Stimulated activated CD4-positive, alpha-beta T cell treated with anti-CD3 and anti-CD28 coated beads, TNF-alpha, amount 100 ng/mL, for 24 hours (primary cell): ENCODE measurements at places on chromosomes 7 and 10.

DNA sequence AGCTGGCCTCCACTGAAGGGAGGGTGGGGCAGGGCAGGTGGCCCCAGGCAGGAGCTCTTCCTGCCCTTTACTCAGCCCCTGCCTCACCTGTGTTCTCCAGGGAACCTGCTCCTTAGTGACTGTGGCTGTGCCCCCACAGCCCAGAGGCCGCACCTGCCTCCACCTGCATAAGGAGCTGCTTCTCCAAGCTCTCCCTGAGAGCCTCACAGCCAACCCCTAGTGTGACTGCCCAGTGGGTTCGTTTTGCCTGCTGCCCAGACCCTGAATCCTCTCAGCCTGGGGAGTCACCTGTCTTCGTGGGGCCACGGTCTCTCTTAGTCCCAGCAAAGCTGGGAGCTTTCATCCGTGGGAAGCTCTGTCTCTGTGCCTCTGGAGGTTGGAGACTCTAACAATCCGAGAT lies 94.4 kb downstream of the GLRX3 start:
- DNase-seq: no peak

DNA sequence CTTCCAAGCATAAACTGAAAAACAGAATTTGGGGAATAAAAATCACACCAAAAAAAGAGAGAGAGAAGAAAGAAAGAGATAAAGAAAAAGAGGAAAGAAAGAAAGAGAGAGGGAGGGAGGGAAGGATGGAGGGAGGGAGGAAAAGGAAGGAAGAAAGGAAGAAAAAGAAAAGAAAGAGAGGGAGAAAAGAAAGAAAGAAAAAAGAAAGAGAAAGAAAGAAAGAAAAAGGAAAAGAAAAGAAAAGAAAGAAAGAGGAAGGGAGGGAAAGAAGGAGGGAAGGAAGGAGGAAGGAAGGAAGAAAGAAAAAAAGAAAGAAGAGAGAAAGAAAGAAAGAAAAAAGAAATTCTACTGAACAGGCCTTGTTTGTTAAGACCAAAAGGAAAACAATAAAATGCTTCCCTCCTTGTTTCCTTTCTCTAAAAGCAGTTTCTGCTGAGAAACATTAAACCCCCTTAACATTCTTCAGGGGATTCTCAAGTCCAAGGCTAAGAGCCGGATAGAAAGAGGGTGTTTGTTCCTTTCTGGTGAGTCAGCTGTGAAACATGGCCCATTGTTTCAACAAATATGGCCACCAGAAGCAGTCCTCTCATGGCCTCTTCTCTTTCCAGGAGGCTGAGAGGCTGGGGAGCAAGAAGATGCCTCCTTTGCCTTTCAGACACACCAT lies 46.9 kb upstream of the GPAM start:
- no peak for DNase-seq

DNA sequence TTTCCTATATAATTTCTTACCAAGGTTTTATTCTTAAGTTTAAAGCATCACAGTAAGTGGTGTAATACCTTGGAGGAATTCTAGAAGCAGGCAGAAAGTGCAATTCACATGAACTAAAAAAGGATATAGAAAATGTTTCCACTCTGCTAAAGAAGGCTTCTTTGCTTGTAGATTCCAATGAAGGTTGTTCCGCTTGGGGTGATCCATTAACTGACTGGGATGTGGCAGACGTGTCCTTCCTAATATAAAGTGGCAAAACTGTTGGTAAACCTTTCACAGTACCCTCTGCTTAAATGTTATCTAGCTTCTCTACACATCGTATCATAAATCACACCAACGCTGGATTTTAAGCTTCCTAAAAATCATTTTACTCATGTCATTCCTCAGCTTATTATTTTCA lies 2.3 kb downstream of the ZC3HC1 start:
- no peak for DNase-seq

DNA sequence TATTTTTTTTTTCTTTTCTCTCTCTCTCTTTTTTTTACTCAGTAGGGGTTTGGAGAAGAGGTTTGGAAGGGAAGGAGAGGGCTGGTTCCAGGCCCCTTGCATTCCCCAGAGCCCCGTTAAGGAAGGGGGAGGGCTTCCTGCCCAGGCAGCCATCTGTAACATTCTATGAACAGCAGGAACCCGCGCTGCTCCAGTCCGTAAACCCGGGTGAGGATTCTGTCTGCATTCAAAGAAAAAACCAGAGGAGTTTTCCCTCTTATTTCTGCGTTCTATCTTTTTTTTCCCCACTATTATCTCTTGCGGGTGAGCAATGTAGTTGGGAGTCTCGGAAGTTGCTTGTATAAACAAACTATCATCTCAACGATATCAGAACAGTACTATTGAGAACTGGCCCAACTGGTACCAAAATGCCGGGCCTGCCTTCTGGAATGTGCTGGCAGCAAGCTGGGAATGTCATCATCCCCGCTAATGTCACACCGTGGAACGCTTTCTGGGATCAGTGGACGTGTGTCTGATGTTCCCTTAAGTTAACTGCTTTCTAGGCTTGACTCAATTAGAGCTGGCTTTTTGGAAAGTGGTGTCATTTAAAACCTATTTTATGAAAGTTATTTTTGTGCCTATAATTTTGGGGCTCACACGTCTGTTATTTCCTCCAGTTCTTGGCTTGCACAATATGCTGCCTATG lies 153.1 kb upstream of the MEOX2 start:
- DNase-seq: no peak

- no peak for DNase-seq
These were observed at the start of gene GPR141 for GRCh38 chr7:37683246-37684120. Gene GPR141 (plus strand): TSS chr7:37683766. CDS start chr7:37740394, 56,628 bp downstream.

GRCh38 chr10:76160446-76161300 lies 729.2 kb downstream of the LRMDA start:
- DNase-seq: no peak

DNA sequence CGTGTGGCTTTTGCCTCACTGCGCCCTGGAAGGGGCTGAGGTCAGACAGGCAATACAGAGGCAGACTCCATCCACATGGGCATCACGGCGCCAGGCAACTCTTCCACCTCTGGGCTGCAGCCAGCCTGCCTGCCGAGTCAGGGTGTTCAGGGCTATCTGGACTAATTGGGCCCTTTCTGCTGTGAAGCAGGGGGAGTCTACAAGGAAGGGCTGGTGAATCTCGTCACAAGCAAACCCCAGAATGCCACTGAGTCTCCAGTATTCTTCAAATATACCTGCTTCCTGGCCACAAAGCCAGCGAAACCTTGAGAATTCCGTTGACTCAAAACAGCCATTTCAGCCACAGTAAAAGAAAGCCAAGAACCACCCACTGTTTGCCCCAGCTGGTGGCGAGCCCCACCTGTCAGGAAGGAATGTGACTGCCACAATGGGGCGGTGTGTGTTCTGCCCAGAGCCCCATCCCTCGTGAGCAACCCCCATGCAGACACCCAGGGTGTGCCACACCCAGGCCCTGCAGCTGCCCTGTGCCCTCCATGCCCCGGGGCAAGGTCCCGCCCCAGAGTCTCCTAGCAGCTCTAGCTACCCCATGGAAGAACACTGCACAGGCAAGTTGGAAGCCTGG lies 117.3 kb downstream of the FAM53B start:
- peak; percentile 63 for DNase-seq

GRCh38 chr7:39399986-39400385 lies 166.2 kb upstream of the YAE1 start:
- DNase-seq: no peak

DNA sequence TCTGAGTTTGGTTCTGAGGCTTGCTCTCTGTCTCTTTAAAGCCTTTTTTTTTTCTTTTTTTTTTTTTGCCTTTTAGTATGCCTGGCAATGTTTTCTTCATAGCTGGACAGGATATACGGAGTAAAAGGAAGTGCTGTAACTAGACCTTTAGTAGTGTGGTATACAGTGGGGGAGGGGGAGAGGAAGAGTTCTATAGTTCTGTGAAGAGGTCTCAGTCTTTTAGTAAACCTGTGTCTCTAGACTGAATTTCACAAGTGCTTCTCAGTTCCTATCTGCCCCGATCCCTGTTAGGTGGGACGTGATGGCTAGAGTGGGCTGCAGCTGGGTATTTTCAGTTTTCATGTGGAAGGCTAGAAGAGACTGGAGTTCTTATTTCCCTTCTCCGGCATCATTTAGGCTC lies 3.1 kb upstream of the ABCC2 start:
- no peak for DNase-seq

DNA sequence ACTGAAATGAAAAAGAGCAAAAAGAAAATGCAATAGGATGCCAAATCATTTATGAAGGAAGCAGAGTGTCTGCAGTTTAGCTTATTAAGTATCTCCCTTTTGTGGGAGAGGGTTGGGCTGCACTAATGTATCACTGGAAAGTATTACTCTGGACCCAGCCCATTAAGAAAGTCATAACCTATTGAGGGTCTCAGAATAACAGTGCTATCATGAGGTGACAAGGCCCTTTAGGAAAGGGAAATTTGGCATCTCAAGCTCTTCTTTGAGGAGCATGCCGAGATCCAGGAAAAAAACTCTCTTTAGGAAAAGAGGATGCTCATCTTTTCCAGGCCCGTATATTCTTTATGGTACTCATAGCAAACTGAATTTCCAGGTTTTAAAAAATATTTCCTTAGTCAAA lies 114.6 kb downstream of the PRKG1 start:
- no peak for DNase-seq

DNA sequence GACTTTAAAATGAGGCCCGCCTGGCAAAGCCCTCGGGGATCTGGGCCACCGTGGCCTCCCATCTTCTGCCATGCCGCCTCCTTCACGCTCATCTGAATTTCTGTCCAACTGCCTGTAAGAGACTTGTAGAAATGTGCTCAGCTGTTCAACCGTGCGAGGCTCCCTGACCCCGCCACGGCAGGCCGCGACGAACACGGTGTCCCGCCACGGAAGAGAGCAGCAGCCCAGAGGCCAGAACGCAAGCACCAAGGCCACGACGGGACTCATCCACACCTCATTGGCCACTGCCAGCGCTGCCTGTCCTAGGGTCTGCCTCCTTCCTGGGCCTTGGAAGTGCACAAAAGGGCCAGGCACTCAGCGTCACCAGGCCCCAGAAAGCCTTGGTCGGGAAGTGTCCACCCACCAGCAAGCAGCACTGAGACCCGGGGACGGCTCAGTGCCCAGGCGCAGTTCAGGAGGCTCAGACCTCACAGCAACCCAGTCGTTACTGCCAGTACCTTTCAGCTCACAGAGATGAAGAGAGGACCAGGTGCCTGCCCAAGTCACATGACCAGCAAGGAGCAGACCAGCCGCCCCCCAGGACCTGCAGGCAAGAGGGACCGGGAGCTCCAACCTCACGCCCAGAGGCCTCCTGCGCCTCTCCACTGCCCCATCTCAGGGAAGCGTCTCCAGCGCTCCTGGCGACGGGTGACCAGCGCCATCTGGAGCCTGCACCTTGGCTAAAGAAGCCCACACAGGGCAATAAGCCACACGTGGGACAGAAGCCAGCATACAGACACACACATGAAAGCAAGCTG lies 85.9 kb downstream of the MAD1L1 start:
- no peak for DNase-seq

- DNase-seq: no peak
These were observed 120.4 kb downstream of the ARHGAP21 start for GRCh38 chr10:24603333-24603732.

DNA sequence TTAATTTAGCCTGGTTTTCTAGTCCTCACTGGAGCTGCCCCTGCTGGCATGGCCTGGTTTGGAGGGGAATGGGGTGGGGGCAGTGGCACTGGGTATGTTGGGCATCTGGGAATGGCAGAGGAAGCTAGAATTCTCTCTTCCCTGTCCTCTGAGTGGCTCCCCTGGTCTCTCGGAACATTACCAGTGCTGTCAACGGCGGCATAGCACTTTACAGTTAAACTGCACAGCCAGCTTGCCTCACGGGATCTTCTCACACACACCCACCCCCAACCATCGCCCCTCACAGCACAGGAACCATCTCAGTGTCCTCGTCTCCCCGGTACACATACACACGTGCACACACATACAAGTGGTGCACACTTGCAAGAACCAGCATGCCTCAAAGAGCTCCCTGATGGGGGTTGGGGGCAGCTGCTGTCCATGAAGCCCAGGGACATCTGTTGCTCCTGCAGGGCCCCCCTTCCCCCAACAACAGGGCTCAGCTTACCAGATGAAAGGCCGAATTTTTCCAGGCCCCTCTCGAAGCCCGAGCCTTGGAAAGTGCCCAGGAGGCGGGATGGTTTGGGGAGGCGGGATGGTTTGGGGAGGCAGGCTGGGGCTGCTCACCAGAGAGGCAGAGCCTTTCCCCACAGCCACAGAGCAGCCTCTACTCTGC lies 41.0 kb downstream of the TSPAN15 start:
- DNase-seq: no peak

GRCh38 chr7:55073976-55074528 lies 55.2 kb downstream of the EGFR start:
- no peak for DNase-seq

GRCh38 chr7:56188823-56189346 lies 72.7 kb upstream of the NUPR2 start:
- no peak for DNase-seq

- DNase-seq: no peak
These were observed 40.7 kb upstream of the ZMIZ1 start for GRCh38 chr10:79028056-79028430.

GRCh38 chr7:127974446-127975035 lies 56.7 kb downstream of the LRRC4 start:
- DNase-seq: no peak

DNA sequence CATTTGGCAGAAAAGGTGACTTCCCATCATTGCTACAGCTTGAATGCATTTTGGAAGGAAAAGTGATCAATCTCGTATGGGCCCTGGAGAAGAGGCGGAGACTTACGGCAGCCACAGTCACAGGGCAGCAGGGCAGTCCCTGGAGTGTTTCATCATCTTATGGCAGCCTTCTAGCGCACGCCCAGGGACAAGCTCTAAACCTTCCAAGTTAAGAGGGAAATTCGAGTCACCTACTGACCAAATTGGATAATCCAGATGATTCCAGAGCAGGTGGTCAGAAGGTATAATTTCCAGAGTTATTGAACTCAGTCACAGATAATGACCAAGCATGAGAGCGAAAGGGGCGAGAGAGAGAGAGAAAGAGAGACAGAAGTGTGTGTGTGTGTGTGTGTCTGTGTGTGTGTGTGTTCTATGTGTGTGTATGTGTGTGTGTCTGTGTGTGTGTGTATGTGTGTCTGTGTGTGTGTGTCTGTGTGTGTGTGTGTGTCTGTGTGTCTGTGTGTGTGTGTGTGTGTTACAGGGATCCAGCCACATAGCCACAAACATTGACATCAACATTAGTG lies 123.7 kb upstream of the ADAM12 start:
- DNase-seq: no peak

DNA sequence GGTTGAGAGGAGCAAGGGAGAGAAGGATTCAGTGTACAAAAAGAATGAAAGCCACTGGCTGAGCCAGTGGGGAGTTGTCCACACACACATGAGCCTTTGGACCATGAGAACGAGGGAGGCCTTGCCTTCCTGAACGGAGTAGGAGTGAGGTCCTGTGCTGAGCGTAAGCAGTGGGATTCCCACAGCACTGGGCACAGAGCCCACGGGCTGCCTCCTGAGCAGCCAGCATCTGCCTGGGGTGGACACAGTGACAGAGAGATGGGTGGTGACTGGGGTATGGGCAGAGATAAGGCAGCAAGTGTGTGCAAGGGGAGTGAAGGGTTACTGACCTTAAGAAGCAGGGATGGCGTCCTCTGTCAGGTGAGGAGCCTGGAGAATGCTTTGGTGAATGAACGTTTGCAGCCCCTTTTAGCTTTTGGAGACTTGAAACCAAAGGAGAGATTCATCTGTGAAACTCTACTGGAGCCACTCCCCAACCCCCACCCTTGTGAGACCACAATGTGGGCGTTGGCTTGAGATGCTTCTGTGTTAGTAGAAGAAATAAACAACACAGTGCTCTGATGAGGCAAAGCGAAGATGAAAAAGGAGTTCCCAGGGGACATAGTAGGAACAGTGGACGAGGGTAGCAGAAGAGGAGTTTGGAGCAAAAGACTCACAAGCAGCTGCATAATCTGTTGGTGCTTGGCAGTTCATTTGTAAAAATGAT lies 56.5 kb downstream of the FIGNL1 start:
- no peak for DNase-seq

- DNase-seq: no peak
These were observed 426.3 kb downstream of the PAXIP1 start for GRCh38 chr7:154576604-154577003.

GRCh38 chr7:29289156-29290021 lies 94.8 kb downstream of the CHN2 start:
- DNase-seq: no peak
